ENCODE measurements at places on chromosomes 7 and 10. TPM values are rescaled to one million over a fixed set of nuclear protein-coding genes. Genes with fewer than 3 reads are reported as not detected.

Gene IL6
- total RNA-seq = not detected

Gene PRXL2A
- total RNA-seq = 6.7 TPM

Gene PRLHR
- total RNA-seq = under 0.01 TPM

Gene MSS51
- 2.5 TPM for total RNA-seq

Gene ZNF853
- total RNA-seq = 3.8 TPM

Gene MYL10
- not detected for total RNA-seq

- DNase-seq = peak; percentile 22
These were observed 17.8 kb downstream of the NPSR1 start for GRCh38 chr7:34675749-34676374.

DNA sequence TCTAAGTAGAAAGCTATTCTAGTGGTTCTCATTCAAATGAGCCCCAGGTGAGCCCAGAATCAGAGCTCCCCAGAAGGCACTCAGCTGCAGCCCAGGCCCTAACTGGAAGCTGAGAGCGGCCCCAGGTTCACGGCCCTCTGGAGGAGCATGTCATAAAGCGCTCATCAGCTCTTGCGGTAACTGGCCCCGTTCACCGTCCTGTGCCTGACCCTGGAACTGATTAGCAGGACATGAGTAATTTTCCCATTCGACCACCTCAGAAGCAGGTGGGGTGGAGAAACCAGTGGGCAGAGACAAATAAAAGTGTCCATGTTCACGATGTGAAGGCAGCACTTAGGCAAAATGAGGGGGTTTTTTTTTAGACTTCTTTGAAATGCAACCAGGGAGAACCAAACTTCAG is 136.1 kb upstream of the LYZL2 start:
- no peak for DNase-seq

DNA sequence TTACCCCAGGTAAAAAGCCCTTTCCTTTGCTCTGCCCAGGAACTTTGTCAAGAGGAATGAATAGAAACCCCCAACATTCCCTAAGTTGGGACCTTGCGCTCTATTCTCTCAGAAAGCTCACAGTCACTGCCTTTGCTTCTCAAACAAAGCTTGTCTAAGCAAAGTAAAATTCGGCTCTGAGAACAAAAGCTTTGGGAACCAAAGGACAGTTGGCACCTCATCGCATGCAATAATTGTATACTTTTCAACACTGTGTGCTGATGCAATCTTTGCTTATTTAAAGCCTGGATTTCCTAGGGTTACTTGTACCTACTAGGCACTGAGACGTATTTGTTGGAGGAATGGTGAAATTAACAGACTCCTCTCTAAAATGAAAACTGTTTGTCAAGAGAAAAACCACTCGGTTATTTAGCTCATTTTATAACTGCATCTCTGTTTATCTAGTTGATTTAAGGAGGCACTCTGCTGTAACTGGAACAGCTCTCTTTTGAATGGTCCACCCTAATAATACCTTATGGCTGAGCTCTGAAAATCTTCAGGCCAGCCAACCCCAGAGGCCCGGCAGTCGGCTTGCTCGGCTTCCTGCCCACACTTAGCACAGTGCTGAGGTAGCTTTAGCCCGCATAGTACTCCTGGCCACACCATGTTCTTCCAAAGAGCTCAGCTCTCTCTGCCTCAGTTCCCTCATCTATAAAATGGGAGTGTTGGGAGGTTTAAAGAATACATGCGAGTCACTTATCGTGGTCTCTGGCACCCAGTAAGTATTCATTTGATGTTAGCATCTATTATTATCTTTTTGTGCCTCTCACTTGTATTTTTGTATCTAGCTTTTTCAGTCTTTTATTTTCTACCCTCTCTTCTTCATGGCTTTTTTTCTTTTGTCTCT is 80.2 kb upstream of the PRR15 start:
- no peak for DNase-seq

DNA sequence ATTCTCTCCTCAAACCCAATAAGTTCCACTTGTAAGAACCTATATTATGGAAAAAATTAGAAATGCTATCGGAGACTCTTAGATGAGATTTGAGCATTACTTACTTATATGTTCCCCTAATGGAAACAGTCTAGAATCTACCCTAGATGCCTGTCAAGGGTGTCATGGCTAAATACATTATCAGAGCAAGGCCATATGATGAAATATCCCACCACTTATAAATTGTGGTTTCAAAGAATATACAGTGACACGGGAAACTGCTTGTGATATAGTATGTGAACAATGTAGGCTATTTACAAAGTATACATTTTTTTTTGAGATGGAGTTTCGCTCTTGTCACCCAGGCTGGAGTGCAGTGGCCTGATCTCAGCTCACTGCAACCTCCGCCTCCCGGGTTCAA is 46.3 kb upstream of the CTBP2 start:
- DNase-seq = no peak

- DNase-seq = no peak
These were observed 39.7 kb downstream of the CDC14C start for GRCh38 chr7:48964074-48964473.

DNA sequence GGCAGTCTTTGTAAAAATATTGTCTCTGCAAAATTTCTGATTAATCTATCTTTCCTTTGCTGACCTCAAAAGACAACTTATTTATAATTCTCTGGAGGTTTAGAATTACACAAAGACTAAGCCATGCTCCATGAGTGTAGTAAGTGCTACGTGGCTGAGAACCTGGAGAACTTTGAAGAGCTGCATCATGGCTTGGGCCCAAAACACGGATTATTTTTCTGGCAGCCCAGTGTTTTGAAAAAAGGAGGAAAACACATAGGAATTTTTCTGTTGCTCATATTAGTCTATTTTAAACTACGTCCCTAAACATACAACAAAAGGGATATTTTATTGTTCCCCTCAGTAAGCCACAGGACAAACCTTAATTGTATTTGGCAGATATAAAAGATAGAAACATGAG is 360.7 kb upstream of the MYO3A start:
- no peak for DNase-seq

- no peak for DNase-seq
These were observed 75.0 kb downstream of the VPS50 start for GRCh38 chr7:93307131-93307660.

DNA sequence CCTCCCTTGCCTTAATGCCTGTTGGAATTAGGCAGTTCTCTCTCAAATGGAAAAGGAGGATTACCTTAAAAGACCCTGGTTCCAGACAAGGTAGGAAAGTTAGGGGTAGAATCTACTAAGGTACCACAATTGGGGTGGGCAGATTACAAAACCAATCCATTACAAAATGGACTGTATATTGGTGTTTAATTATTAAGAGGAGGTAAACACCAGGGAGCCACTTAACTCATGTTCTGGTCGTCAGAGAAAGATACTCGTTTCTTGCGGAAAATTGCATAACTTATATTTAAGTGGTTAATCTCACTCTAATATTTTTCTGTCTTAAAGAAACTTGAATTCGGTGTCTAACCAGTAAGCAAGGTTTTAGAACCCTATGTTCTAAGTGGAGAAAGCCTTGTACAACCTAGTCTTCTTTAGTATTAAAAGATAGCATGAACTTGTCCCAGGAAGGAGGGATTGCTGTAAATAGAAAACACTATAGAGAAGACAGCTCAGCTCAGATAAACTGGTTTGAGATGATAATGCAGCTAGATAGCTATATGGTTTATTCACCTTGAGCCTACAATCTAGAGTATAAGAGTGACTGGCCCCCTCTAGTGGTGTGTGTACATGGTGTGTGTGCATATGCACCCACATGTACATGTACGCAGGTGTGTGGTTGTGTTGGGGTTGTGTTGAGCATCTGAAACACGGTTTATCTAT is 58.0 kb upstream of the STRIP2 start:
- peak; percentile 73 for DNase-seq

DNA sequence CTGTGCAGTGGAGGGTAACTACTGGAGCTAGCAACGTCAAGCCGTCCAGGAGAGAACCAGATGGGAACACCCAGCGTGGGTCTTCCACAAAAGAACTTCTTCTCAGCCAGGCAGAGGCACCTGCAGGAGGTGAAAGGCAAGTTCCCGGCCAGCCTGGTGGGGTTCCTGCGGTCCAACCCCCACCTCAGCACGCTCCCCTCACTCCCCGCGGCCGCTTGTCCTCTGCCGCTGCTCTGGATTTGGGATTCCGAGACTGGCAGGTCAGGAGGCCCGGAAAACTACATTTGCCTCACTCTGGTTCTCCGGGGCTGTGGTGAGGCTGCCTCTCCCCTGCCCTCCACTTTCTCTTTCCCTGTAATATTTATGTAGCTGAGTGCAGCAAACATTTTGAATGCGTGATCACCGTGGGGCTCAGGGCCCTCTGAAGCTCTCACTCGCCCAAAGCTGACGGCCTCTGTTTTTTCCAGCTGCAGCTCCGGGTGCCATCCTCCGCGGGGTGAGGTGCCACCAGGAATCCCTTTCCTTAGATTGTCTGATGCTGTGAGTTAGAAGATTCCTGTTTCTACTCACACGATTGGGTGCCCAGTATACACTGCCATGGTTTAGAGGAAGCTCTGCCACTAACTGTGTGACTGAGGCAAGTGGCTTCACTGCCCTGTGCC is 366.9 kb downstream of the DNAJB6 start:
- no peak for DNase-seq

All from stomach (tissue), 19 donors.